Right cardiac atrium (tissue), 5 donors: ENCODE measurements at places on chromosomes 6 and 20. TPM values are rescaled to one million over a fixed set of nuclear protein-coding genes. Genes with fewer than 3 reads are reported as not detected.

NOX3 gene
- not detected for total RNA-seq

RAB44 gene
- 0.06 TPM for total RNA-seq

- DNase-seq: no peak
Observed at GRCh38 chr6:73801652-73802268, 105.8 kb downstream of the CD109 start.

DUSP15 gene
- 7.2 TPM for total RNA-seq

DNA sequence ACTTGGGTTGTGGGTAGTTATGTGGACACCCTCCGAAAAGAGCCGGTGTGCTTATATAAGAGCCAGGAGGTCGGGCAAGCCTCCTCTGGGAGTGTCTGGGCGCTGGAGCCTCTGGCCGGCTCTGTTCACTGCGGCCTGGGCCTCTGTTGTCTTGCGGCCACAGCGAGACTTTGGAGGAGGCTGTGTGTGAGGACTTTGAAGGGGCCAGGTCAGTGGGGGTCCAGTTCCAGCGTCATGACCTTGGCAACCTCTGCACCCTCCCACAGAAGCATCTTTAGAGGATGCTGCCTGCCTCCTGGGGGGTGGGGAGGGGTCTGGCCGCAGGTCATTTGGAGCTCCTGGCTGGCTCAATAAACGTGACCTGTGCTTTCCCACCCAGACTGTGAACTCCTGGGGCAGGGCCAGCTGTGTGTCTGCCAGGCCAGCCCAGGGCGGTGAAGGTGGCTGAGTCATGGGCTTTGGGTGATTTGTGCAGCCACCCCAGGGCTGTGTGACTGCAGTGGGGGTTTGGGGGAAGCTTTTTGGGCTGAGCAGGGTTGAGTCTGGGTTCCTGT is 1.2 kb downstream of the TCEA2 start:
- DNase-seq: no peak

GRCh38 chr6:143183666-143184065 is 123.0 kb downstream of the AIG1 start:
- DNase-seq: no peak
